SJCRH30 (cell line): ENCODE measurements at places on chromosomes 3 and 15.

DNA sequence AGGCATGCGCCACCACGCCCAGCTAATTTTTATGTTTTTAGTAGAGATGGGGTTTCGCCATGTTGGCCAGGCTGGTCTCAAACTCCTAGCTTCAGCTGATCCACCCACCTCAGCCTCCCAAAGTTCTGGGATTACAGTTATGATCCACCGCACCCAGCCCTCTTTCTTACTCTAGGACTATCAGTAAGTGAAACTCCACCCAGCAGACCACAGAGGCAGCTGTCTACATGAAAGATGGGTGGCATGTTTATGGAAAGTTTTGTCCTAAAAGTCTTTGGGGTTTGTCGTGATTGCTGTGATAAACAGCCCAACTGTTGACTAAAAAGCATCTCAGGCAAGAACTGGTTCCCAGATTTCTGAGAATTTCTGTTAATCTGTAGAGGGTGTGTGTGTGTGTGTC lies 10.9 kb downstream of the ARL6IP5 start:
- peak; percentile 16 for DNase-seq

DNA sequence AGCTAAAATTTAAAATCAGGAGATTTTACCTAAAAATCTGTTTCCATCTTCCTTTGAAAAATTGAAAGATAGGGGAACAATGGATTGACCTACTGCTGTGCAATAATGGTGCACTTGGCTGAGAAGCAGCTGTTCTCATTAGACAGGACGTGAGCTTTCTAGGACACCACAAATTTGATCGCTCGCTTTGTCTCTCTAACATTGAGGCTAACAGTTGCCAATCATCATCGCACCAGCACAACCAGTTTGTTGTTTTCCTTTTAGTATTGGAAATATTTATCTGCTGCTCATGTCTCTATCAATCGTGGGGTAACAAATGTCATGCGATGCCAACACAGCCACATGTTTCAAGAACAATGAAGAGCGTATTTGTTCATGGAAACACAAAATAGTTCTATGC lies 228.8 kb upstream of the P2RY1 start:
- DNase-seq = no peak

- no peak for DNase-seq
These were observed 53.3 kb upstream of the CMSS1 start for GRCh38 chr3:99764377-99764776.

GRCh38 chr3:141011997-141012262 lies 39.2 kb upstream of the SPSB4 start:
- DNase-seq = no peak

DNA sequence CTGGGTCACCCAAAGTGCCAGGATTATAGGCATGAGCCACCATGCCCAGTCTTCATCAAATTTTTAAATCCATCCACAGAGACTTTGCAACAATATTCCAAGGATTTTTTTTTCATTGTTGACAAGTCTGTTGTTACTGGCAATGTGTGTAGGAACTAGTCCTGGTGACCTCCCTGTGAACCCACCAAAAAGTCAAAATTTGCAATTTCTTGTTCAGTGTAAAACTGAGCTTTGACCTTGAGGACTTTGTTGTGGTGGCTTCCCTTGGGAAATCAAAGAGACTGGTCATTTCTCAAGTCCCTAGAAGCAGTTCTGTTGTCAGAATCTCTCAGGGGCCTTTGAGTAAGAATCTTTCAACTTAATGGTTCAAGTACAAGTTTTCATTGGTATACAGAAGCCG lies 36.9 kb upstream of the COL8A1 start:
- no peak for DNase-seq

- no peak for DNase-seq
These were observed 71.3 kb downstream of the RASA2 start for GRCh38 chr3:141557961-141558706.

- DNase-seq = no peak
These were observed 36.3 kb upstream of the GOLGA8J start for GRCh38 chr15:30046430-30046829.

DNA sequence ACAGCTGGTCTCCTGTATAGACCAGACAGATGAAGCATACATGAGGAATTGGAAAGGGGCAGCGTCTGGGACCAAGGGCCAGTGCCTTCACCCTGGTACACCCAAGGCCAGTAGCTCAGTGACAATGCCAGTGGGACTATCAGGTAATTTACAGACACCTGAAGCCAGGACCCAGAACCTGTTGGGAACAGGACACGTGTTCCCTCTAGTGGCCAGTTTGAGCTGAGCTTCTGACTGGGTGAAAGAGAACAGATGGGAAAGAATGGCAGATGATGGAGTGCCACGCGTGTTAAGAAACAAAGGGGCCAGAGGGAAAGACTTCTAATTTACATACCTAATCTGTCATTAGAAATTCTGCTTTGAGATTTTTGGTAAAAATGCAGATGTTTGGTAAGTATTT lies 5.1 kb upstream of the SLC25A38 start:
- DNase-seq = peak; percentile 4

DNA sequence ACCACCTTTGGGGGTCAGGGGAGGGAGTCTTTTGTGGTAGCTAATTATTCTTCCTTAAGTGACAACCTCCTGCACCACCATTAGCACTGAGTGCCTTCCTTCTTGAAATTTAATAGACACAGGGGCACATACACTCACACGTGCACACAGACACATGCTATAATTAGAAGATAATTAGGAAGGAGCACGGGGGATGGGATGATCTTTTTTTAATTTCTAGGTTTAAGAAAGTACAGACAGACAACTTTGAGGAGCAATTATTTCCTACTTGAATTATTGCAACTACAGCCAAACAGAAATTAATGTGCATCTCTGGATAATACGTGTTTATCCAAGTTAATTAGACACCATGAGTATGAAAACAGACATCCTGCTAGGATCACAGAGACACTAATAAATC lies 44.8 kb upstream of the GUCA1C start:
- no peak for DNase-seq

DNA sequence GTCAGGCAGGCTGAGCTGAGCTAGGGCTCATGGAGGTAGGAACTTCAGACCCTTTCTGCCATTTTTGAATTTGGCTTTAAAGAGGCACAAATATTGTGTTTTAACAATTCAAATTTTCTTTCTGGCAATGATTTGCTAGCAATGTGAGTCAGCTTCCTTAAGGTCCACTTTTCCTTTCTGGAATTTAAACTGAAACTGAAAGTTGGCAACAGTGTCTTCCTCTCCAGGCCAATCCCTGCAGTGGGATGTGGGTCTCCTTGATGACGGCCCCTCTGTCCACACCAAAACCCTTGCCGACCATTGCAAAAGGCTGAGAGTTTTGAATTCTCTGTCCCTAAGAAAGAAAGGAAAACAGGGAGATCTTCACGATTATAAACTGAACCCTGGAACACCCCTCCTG lies 27.1 kb downstream of the RPSA start:
- no peak for DNase-seq

DNA sequence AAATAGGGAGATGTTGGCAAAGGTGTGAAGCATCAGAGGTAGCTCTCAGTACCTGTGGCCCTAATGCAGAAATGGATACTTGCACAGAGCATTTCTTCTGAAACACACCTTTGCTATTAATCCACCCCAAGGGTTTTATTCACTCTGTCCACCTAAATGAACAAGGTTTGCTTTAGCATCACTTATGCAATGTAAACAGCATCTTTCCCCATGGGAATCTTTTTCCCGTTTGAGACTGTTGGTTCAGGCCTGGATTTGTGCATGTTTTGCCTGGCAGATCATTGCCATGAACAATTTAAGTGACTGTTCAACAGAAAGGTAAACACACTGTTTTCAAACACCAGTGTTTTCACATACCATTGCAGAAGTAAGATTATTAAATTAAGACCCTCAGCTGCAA lies 508.3 kb downstream of the SOX2 start:
- DNase-seq = no peak

GRCh38 chr3:81764665-81765064 lies 3.2 kb upstream of the GBE1 start:
- no peak for DNase-seq

- no peak for DNase-seq
These were observed 150.2 kb upstream of the MLF1 start for GRCh38 chr3:158420654-158421396.

DNA sequence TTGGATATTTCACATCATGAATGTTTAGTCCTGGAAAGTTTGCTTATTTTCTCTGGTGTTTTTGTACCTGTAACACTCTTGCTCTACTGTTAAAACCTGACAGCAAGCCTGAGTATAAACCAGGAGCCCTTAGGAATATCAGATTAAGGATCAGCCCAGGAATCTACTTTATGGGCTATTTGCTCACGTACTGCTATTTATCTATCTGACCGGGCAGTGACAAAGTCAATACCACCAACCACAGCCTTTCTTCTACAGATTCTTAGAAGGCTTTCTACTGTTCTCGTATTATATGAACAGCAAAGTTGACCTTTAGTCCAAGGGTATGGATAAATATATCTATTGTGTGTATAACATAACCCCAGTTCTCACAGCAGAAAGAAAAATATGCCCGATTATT lies 521.2 kb downstream of the RBMS3 start:
- no peak for DNase-seq

GRCh38 chr3:105364128-105364527 lies 2.6 kb upstream of the ALCAM start:
- no peak for DNase-seq
